ENCODE measurements at places on chromosomes 3 and 15.
A peak's percentile ranks its signal among the peaks of the same experiment; 100 is the strongest.

GRCh38 chr15:100206643-100207042 is 135.1 kb downstream of the ADAMTS17 start:
- DNase-seq, result no peak

DNA sequence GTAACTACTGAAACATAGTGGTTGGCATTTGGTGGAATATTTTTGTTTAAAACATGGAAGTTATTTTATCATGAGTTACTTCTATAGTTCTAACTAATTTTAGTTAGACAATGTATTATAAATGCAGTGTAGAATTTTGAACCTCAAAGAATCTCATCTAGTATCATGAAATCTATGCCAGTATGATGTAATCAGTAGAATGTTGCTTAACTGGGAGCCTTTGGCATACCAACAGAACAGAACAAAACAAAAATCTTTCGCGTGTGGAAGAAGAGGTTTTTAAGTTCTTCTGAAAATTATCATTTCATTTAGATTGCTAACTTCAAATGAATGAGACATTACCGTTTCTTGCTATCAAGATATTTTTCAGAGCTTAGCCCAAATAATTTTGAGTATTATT is 98.4 kb upstream of the LRRFIP2 start:
- DNase-seq, result no peak

GRCh38 chr3:119647171-119647570 is 13.2 kb downstream of the POPDC2 start:
- no peak for DNase-seq

DNA sequence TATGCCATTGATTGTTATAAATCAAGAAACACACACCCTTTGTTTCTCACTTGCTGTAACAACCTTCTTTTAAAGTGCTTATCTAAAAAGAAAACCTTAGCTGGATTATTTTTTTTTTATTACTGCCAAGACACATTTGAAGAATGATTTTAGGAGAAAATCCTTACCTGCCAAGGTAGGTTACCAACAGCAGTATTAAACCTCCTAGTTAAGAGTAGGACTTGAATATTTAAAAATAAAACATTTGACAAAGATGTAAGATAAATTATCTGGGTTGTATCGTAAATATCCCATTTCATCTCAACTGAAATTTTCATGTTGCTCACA is 192.1 kb downstream of the PDZRN3 start:
- no peak for DNase-seq

DNA sequence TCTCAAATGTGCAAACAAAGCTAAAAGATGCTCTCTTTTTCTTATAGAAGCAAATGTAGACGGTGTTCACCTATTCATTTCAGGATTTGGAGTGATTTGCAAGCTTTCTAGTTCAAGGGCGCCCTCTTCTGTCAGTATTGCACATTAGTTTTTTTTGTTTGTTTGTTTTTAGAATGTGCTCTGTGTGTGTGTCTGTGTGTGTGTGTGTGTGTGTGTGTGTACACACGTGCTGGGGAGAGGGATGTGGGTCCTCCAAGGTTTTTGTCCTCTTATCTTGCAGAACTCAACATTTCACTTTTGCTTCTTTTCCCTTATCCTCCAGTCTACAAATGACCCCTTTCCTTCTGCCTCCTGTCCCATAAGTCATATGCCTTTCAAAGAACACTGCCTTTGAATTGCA is 23.5 kb downstream of the DNAH1 start:
- DNase-seq, result no peak

- no peak for DNase-seq
Observed at GRCh38 chr3:186705882-186706780, 11.0 kb upstream of the KNG1 start.

GRCh38 chr15:99440029-99440428 is 125.8 kb upstream of the MEF2A start:
- DNase-seq, result no peak

DNA sequence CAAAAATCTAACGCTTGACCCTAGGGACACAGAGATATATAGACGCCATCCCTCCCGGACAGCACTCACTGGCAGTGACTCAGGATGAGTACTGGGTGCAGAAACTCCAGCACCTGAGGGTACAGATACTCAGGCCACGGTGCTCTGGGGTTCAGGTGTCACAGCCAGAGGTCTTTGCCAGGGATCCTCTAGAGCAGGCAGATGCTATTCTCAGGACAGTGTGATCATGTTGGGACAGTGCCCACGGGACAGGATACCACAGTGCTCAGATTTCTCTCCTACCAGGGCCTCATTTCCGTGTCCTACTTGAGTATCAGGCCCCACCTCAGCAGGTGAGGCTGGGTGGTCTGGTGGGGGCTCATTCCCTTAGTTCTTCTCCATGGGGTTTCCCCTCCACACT is 34.4 kb downstream of the HOMER2 start:
- no peak for DNase-seq

GRCh38 chr3:134337511-134338200 is 36.6 kb downstream of the AMOTL2 start:
- no peak for DNase-seq

GRCh38 chr15:69853544-69853951 is 244.2 kb downstream of the TLE3 start:
- no peak for DNase-seq

- no peak for DNase-seq
Observed at GRCh38 chr15:96054621-96055020, 275.9 kb upstream of the NR2F2 start.

GRCh38 chr3:107450254-107450893 is 72.4 kb upstream of the BBX start:
- DNase-seq, result no peak

GRCh38 chr3:159761848-159762635 is 226.6 kb upstream of the IL12A start:
- no peak for DNase-seq

DNA sequence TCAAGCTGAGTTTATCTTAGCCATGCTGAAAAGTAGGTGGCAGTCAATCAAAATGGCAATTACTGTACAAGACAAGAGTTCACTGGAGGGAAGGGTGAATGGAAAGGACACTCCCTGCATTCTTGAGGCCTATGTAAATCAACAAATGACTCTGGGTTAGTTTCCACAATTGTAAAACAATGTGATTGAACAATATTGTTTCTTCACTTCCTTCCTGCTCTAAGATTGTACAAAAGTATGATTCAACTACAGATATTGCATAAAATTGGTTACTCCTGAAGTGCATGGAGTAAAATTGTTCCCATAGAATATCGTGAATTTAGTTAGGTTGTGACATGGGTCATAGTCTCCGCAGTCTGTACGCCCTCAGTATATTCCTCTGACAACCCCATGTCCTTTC is 277.6 kb downstream of the LPP start:
- no peak for DNase-seq

GRCh38 chr15:59208613-59209249 is 2.1 kb downstream of the LDHAL6B start:
- DNase-seq, result no peak

- DNase-seq, result no peak
Observed at GRCh38 chr3:190326361-190326760, 4.1 kb upstream of the CLDN1 start.

DNA sequence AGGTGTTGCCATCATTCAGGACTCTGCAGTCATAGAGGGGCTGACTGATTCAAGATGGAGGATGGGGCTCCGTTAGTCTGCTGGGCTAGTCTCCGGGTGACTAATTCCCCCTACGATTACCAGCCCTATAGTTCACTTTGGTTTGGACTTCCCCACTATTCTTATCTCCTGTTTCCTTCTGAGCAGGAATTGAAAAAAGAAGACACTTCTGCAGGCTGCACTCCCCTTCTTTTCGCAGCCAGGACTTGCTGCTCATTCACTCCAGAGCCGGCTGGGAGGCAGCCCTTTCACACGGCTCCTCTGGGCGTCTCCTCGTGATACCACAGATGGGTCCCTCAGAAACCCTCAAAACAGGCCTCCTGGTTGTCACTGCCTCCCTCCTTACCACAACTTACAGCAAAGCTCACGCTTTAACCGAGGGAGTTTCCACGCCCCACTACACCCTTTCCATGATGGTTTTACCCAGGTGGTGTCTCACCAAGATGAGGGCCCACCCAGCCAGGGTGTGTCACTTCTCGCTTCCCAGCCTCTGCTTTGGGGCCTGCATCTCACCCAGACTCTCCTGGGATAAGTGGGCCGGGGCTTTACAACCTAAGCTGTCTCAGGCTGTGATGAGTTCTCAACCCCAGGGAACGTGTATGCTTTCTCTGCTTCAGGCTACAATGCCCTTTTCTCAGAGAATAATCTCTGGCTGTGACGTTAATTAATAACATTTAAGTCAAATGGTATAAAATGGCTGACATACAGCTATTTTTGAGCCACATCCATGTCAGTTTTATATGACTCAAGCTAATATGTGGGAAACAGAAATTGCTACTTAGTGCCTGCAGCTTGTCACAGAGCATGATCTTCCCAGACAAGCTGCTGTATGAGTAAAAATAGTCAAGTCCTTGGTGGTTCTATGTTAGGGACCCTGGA is 11.9 kb downstream of the CX3CR1 start:
- DNase-seq, result peak; percentile 51

- DNase-seq, result no peak
Observed at GRCh38 chr3:85710490-85710889, 751.7 kb downstream of the CADM2 start.

DNA sequence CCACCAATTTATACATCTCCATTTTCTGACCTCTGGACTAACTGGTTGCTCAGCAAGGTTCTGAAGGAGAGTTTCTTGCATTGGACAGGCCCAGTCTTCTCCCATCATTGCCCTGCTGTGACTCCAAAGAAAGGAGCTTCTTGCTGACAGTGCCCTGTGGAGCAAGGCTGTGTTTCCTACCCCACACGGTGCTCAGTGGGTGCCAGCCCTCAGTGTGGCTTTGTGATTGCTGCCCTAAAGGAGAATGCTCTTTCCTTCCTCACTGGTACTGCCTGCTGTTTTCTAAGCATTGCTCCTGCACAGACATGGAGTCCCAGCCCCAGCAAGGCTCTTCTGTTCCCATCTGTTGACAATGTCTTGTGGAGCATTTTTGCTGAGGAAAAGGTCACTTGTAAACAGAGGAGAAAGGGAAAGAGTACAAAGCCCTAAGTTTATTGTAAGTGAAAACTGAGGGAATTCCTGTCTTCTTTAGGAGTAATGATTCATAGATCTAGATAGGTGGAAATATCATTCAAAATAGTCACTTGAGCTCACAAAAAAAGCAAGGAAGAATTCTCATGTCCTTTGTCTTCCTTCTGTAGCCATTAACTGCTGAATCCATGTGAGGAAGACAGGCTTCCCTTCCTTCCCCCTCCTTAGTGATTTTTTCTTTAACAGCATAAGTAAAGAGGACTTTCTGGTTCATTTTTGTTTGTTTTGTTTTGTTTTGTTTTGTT is 62.9 kb downstream of the HMG20A start:
- DNase-seq, result no peak

GRCh38 chr3:101729586-101729985 is 5.2 kb downstream of the CEP97 start:
- DNase-seq, result no peak

DNA sequence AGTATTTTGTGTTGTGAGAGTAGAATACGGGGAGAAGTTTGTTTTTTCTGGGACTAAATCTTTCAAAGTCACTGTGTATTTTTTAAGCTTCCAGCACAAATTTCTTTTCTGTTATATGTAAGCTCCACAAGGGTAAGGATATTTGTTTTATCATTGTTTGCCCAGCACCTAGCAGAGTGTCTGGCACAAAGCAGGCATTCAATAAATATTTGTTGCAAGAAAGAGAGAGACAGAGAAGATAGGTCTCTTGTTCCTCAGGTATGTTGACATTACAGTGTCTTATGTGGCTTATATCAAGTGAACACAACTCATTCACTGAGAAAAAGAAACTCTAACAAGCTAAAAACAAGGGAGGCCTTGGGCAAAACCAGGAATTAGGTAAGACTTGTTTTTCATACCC is 26.6 kb upstream of the FNDC3B start:
- no peak for DNase-seq

DNA sequence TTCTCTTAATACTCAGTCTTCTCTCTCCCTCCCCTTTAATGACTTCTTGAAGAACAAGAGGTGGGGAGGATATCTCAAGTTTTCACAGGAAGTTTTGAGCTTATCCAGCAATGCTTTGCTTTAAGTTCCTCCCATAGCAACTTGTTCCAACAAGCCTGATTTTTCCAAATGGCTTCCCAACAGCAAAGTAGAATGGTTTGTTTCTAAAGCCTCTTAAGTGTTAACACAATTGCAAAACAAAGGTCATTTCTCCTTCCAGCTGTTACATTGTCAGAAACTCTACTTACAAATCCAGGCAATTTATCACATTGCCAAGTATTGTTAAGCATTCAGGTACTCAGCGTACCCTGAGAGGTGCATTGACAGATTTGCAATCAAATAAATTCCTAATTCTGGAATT is 6.8 kb upstream of the ZNF770 start:
- DNase-seq, result no peak

- DNase-seq, result no peak
Observed at GRCh38 chr3:129023909-129024308, 22.8 kb downstream of the EFCC1 start.

DNA sequence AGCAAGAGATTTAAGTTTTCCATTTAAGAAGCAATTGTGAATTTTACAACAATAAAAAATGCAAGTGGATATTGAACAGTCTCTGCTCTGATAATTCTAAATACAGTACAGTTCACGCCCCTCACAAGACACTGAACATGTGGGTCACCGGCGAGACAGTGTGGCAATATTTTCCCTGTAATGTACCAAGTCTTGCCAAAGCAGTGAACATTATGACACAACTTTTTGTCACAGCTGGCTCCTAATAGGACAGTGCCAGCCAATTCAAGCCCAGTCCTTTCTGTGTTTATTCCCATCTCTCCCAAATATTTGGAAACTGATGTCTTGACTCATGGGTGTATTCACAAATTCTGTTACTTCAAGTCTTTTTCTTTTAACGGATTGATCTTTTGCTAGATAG is 62.3 kb downstream of the PPARG start:
- no peak for DNase-seq

DNA sequence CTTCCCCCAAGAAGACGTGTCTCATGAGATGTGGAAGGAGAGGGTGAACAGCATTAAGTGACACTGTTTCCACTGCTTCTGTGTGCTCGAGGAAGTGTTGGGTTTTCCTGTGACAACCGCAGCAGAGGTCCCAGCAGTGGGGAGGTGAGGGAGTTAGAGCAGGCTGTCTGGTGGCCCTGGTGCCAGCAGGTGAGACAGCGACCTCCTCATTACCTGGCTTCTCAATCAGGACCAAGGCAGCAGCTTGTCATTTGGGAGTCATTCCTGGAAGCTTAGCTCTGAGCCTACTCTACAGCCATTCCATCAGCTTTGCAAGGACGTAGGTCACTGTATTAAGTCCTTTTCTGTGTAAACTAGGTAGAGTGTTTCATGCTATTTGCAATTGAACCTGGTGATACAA is 63.3 kb upstream of the RGMA start:
- no peak for DNase-seq

GRCh38 chr15:49155834-49156627 is 632 bp upstream of the COPS2 start:
- no peak for DNase-seq

- no peak for DNase-seq
Observed at GRCh38 chr15:90818251-90819210, 49.9 kb upstream of the FURIN start.

DNA sequence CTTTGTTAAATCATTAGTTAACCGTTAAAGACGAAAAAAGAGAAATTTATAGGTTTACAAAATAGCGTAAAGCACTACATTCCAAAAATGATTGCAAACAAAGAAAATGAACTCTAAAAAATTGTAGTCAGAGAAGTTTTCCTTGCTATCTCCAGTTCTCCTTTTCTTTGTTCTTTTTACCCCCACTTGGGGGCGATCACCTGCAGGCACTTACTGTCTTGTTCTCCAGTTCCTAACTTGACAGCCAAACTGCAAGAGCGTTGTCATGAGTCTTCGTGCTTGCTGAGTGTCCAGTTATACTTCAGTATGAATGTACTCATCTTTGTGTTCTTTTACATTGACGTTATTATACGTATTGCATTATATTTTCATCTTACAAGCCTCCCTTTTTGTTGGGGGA is 54.5 kb downstream of the CHD2 start:
- DNase-seq, result no peak
